ENCODE measurements at places on chromosomes 5 and 9.

GRCh38 chr9:137482094-137482781 lies 23.1 kb upstream of the NSMF start:
- no peak for DNase-seq

DNA sequence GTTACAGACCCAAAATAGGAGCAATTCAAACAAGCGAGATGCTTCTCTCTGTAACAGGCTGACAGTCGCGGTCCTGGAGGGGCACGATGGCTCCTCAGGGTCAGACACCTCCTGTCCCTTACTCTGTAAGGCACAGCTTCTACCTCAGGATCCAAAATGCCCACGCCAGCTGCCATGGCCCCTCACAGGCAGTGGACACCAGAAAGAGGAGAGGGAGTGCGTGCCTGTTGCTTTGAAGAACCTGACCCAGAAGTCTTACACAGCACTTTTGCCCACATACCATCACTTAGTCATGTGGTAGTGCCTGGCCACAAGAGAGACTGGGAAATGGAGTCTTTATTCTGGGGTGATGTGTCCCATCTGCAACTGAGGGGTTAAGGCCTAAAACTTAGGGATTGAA lies 11.6 kb upstream of the ABL1 start:
- no peak for DNase-seq

- no peak for DNase-seq
Observed at GRCh38 chr9:14271093-14271673, 42.8 kb downstream of the NFIB start.

DNA sequence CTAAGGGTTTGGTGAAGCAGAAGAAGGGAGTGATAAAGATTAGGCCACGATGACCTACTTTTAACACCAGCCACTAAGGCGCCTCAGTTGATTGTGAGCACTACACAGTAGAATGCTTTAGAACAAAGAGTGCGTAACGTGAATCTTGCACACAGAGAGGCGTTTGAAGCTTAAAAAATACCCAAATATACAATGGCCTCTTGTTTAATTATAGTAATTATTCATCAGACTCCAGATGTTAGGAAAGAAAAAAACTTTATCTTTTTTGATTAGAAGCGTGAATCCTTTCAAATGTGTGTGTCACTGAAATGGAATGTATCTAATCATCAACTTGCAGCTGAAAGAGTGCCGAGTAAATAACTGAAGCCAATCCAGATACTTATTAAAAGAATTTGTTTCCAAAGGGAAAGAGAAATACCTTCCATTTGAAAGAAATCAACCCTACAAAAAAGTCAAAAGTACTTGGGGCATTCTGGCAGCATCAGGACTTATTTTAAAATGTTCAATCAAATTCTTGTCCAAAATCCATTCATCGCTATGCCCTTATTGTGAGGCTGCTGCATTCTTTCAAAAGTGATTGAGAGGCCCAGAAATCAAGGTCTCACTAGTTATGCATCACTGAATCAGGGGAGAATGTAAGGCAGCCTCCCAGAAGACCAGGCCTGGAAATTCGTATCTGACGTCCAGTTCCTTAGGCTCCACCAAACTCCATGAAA lies 337.5 kb downstream of the ZNF608 start:
- no peak for DNase-seq

DNA sequence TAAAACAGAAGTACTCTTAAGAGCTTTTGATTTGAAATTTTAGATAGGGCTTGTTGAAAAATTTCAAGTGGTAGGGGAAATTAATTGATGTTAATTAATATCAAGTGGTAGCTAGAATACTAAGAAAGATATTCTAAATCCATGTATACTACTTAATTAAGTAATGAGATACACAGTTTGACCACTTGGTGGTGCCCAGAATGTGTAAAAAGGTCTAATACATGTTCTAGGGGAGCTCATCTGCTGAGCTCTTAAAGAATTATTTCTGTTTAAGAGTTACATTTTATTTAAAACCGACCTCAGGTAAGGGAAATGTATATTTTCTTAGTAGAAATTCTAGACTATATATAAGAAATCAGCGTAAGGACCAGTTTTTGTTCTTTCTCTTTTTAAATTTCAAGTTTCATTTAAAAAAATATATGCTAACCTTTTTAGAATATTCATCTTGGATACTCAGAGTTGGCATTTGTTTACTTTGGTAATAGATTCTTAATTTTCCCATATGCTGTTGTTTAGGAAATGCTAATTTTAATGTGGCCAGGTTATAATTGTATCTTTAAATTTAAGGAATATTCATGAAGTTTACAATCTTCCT lies 61.5 kb downstream of the LNPEP start:
- DNase-seq: no peak

DNA sequence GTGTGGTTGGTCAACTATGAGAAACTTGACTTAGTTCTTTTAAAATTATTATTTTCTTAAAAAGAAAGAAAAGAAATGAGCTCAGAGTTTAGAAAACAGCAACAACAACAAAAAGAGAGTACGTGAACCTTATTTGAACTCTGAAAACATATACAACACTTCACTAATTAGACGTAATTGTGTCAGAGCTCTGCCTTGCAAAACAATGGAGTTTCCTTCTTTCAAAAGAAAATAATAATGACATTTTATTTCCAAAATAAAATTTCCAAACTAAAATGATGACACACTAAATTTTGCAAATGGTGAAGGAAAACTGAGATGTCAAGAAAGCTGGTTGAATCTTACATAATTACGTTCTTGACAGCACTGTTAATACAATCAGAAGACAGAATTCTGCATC lies 15.4 kb downstream of the ROR2 start:
- DNase-seq: no peak

DNA sequence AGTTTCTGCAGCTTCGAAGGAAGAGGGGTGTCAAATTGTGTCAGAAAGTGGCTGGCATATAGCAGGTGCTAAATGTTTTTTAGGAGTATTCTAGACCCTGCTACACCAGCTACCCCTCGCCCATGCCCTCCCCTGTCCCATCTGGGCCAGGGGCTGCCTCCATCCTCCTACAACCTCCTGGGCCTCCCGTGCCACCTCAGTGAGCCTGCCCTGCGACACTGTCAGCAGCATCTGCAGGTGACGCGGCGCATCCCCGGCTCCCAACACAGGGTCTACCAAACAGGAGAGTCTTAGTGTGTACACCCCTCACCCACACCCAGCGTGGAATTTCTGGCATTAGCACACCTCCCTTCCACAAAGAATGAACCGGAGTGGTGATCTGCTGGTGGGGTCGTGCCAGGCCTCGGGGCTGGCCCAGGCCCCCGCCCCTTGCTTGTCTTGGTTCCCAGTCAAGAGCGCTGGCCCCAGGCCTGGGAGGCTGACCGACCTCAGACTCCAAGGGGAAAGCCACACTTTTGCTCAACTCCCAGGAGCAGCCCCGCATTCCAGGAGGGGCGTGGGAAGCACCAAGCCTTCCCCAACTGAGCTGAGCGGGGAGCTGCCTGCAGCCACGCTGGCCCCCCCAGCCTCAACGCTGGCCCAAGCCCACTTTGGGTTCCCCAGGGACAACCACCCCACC lies 55.2 kb downstream of the NEURL1B start:
- DNase-seq: no peak

- DNase-seq: no peak
Observed at GRCh38 chr5:96588539-96588938, 73.6 kb upstream of the CAST start.

DNA sequence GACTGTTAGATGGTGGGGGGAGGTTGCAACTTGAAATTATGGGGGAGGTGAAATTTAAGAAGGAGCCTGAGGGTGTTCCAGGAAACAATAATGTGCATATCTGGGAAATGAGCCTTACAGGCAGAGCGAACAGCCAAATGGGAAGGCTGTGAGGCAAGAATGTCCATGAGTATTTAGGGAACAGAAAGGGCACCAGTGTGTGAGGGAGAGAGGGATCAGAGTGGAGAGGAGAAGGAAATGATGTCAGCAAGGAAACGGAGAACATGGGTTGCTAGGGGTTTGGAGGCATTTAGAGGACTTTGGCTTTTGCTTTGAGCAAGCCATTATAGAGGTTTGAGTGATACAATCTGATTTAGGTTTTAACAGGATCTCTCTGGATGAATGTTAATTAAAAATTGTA lies 285.4 kb downstream of the TLE4 start:
- no peak for DNase-seq

Data from stimulated activated effector memory CD8-positive, alpha-beta T cell treated with anti-CD3 and anti-CD28 coated beads, Interleukin-12 subunit alpha, Interleukin-12 subunit beta, amount 100 ng/mL, for 72 hours (primary cell).